ENCODE measurements at places on chromosomes 6 and 20.

DNA sequence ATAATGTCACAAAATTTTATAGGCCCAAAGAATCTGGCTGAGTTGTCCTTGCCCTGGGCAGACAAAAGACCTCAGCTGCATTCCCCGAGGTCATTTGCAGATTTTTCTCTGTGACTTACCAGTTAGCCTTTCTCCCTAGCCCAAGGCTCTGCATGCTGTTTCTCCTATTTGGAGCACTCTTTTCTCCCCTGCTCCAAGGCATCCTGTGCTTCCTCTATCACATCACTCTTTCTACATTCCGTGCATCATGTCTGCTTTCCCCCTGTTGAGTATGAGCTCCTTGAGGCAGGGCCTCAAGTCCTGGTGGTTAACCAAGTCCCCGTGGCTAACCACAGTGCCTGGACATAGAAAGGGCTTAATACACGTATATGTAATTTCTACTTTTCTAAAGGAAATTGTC lies 593 bp upstream of the GSTA3 start:
- DNase-seq = no peak

DNA sequence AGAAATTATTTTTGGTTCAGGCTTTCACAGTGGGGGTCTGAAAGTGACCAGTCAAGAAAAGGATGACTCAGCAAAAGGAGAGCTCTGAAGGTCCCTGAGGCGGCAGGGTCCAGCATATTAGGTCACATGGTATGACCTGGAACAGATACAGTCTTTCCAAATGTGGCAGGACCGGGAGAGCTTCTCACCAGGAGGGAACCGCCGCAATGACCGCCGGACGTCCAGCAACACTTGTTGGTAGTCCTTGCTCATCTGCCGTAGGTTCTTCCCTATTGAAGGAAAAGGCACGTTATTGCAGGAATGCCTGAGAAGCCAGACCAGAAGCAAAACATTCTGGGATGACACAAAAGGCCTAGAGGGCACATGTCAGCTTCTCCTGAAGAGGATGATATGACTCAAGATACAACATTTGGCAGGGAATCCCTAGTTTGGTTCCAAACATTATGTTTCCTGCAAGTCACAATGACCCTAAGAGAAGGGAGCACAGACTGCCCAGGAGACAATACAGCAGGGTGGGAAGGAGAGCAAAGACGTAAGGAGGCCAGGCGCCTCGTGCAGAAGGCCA lies 17.4 kb downstream of the TBC1D20 start:
- DNase-seq = no peak

DNA sequence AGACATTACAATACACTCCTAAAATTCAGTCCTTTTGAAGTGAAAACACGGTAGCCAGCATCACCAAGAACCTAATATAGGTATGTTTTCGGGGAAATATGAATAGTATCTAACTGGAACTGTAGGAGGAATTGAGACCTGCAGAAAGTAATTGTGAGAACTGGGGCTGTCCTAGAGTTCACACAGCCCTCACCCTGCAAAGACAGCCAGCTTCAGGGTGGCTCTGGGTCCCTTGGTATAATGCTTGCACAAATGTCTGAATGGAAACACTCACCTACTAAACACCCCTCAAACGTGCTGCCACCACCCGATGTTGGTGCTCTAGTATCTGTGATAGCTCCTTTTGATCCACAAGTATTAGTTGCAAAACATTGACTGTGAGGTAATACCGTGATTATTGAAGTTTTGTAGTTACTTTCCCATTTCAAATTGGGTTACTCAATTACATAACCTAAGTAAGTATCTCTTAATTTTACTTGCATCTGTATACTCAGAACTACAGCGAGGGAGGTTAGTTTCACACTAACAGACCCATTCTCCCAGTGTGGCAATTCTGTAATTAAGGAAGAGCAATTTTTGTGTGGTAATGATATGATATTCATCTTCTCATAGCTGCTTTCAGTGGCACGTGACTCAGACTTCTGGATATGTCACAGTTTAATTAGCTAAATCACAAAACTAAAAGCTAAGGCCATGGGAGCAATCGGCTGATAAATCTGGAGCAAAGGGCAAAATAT lies 129.5 kb downstream of the INSM1 start:
- no peak for DNase-seq

GRCh38 chr6:27836783-27837624 lies 75.2 kb downstream of the OR2B2 start:
- DNase-seq = peak; percentile 81

- no peak for DNase-seq
Observed at GRCh38 chr20:23325107-23325506, 25.5 kb upstream of the NXT1 start.

DNA sequence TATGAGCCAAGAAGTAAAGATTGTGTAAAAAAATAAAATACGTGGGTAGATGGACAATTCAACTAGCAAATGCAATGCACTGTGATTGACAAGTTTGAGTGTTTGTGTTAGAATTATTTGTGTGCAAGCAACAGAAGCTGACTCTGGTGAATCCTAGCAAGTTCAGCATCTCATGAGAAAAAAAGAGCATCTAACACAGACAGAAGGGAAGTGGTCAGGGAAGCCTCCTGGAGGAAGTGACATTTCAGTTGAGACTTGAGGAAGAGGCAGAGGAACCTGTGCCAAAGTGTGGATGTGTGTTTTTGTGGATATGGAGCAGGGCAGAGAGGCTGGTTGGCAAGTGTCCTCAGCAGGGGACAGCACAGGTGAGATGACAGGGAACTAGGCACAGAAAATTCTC lies 248.7 kb downstream of the ZNF217 start:
- DNase-seq = no peak

GRCh38 chr6:139973669-139974344 lies 599.4 kb upstream of the CITED2 start:
- no peak for DNase-seq

DNA sequence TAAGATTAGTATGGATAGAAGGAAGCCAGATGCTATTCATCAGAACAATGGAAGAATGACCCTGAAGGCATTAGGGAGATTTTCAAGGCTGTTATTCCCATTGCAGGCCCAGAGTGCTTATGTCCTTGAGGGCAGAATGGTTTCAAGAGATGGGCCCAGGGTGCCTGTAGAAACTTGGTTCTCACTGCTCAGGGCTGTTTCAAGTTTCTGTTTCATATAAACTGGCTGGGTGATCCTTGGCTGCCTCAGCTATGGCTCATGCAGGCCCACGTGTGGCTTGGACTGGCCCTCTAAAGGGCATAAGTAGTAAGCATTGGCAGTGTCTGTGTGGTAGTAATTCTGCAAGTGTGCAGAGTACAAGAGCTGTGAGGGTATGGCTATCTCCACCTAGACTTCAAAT lies 540.9 kb upstream of the MAN1A1 start:
- DNase-seq = no peak

DNA sequence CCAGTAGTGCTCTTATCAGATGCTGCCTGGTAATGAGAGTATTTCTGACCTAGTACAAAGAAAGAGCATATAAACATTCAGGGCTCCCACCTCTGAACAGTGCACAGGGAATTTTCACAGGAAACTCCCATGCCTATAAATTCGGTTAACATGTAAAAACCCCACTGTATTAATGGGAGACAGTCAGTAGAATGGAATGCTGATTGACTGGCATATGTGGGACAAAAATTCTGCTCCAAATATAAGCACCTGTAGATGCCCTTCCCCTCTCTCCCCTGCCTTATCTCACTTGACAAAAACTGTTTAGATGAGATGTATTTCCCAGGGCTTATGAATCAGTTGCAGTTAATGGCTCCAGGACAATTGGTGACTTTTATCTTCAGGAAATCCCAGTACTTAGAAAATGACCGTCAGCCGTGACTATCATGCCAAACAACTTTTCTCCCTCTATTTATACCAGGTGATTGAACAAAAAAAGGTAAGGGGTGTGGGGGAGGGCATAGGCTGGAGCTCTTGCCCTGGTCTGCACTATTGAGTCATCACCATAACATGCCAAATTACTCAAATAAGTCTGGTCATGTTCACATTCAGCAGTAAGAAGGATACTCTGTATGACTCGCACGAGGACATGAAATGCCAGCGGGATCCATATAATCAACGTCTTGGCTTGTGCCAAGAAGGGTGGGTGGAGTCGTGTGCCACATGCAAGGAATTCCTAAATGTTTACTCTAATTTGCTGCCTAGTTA lies 176.4 kb upstream of the BMP2 start:
- no peak for DNase-seq

DNA sequence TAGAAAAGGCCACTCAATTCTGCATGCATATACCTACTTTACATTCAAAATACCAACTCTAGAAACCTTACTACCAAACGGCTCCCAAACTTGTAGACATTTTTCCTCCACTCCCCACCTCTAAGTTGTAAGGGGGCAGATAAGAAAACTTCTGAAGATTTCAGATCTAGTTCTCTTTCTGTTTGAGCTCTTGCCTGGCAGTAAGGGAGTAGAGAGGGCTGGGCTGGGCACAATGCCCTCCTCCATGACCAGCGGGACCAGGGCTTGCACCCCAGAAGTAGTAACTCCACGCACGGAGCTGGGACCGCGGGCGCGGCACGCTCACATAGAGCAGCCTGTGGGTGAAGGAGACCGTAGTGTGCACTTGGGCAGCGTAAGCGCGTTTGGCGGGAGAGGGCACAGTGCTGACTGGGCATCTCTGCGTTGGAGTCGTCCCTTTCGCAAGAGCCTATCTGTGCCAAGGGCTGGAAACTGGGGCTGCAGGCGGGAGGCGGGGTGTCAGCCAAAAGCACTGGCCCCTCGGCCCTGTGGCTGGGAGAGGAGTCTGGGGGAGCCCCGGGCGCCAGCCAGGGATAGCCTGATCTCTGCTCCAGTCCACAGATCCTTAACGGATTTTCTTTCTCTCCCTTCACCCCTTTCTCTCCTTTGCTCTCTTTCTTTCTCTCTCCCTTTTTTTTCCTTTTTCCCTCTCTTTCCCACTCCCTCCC lies 32.4 kb downstream of the PHACTR1 start:
- DNase-seq = peak; percentile 26

GRCh38 chr20:57369596-57369995 lies 18.5 kb downstream of the RAE1 start:
- DNase-seq = no peak

GRCh38 chr6:119145111-119145510 lies 66.6 kb upstream of the FAM184A start:
- no peak for DNase-seq

DNA sequence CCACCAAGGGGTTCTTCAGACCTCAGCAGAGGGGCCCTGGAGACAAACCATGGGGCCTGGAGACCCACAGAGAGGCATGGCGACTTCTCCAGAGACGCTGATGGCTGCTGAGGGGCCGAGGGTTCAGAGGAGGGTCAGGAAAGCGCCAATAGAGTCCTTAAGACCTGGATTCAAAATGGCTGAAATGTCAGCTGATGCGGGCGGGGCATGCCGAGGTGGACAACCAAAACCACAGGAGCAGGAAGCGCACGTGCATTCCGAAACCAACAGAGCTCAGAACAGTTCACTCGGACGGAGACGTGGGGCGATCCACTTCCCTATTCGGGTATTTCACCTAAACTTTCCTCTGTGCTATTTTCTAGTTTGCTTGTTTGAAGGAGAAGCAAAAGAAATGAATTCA lies 99.9 kb upstream of the RIN2 start:
- DNase-seq = no peak

GRCh38 chr20:22586645-22587310 lies 2.4 kb upstream of the FOXA2 start:
- DNase-seq = peak; percentile 64

GRCh38 chr6:7911345-7911725 lies 747 bp upstream of the TXNDC5 start:
- no peak for DNase-seq

DNA sequence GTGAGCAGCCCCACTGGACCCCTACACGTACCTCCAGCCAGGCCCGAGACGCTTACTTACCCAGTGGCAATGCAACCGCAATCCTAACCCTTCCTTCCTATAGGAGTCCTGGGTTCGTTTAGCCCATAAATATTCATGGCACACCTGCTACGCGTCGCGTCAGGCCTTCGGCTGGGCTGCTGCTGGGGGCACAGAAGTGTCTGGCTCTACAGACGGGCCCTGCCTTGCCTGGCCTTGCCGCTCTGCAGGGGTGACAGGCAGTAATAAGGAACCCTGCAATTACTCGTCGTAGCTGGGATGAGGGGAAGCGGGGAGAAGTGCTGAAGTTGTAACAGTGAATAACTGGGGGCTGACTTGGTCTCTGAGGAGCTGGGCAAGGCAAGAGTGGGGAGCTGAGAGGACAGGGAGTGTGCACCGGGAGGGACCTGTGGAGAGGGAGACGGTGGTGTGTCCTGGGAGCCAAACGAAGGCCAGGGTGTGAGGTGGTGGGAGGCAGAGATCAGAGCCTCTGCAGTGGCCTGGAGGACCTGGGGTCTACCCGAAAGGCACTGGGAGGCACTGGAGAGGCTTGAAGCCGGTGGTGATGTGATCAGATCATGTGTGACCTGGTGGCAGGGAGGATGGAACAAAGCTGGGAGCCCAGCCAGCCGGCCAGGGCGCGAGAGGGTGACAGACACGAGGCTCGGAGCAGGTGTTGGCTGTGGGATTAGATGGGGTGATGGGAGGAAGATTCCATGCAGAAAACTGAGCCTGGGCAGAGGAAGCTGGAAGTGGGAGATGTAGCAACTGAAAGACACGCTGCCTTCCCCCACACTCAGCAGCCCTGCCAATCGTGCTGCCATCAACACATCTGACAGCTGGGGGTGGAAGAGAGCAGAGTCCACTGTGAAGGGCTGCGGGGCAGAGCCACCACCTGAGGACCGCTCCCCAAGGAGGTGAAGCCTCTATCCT lies 36.4 kb downstream of the PSMG4 start:
- no peak for DNase-seq

DNA sequence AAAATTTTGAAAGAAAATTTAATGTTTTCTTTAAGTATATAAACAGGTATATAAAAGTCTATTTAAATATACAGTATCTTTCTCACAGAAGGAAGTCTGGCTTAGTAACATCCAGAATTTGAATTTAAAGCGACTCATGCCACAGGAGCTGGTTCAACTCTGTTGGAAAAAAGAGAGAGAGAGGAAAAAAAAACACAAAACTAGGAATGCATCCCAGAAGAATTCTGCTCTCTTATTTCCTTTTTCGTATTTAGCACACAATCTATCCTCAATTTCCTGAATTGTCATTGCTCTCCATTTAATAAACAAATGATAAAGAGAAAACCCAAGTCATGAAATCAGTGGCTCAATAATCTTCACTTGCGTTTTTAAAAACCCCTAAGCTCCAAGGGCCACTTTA lies 107.5 kb upstream of the SCAF8 start:
- no peak for DNase-seq

- DNase-seq = no peak
Observed at GRCh38 chr6:147614501-147614900, 106.0 kb downstream of the SAMD5 start.

Measured in right kidney (tissue), 9 donors.